ENCODE measurements at places on chromosomes 2 and 18.

DNA sequence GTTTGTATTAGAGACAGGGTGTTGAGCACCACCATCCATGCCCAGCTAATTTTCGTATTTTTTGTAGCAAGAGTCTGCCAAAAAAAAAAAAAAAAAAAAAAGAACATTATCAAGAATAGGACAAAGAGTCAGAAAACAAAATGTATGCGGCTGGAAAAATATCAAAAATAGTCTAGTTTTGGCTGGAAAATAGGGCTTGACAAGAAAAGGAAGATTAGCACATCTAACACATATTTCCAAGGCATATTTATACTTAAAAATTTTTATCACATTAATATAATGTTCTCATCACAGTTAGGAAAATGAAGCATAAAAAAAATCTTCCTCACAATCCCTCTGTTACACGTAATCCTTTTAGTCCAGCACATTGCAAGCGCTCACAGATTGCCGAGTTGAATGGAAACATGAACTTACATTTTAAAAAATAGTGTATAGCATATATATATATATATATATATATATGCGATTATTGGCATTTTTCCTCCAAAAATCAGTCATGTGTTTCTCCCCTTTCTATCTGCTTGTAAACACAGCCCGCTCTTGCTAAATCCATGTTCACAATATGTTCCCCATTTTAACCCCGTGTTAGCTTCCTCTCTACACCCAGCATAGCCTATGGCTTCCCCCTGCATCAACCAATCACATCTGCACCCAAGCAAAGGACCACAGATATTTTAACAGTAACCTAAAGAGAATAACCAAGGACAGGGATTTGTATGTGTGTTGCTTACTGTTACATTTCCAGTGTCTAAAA lies 183.0 kb downstream of the AFF3 start:
- no peak for DNase-seq

GRCh38 chr18:2535419-2535910 lies 35.8 kb downstream of the METTL4 start:
- no peak for DNase-seq

GRCh38 chr2:241203218-241204009 lies 14.9 kb downstream of the ANO7 start:
- DNase-seq: no peak

- no peak for DNase-seq
Measured at GRCh38 chr2:215019521-215020145, 118.8 kb downstream of the ABCA12 start.

- DNase-seq: peak; percentile 57
Measured at GRCh38 chr2:105449076-105449475, 50.2 kb upstream of the FHL2 start.

- DNase-seq: no peak
Measured at GRCh38 chr18:22829781-22830180, 103.3 kb upstream of the RBBP8 start.

- no peak for DNase-seq
Measured at GRCh38 chr2:143528021-143528420, 398.8 kb downstream of the ARHGAP15 start.

DNA sequence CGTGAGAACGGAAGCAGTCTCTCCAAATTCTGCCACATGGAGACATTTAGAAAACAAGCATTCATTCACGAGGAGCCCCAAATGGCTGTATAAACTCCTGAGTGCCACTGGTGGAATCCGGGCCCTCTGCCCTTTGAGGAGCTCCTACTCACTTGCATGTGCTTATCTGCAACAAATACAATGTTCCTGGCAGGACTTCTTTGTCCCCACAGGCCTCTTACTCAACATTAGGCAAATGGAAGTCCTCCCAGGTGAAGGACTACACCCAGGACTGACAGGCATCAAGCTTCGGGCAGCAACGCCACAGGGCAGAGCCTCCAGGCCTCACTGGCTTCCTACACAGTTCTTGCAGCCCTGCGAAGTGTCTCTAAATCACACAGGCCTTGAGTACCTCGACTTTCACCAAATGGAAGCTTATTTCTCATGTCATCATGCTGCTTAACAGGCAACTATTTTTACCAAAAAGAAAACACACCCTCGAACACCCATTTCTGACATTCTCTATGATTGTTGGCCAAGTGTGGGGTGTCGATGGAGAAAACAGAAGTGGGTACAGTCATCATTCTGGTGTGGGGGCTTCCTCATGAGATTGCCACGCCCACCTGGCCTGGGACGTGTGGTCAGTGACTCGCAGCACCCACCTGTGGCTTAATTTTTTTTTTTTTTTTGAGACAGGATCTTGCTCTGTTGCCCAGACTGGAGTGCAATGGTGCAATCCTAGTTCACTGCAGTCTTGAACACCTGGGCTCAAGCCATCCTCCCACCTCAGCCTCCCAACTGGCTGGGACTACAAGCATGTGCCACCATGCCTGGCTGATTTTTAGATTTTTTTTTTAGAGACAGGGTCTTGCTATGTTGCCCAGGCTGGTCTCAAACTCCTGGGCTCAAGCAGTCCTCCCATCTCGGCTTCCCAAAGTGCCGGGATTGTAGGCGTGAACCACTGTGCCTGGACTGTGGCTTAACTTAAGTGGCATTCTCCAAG lies 186.8 kb upstream of the GLI2 start:
- DNase-seq: no peak

DNA sequence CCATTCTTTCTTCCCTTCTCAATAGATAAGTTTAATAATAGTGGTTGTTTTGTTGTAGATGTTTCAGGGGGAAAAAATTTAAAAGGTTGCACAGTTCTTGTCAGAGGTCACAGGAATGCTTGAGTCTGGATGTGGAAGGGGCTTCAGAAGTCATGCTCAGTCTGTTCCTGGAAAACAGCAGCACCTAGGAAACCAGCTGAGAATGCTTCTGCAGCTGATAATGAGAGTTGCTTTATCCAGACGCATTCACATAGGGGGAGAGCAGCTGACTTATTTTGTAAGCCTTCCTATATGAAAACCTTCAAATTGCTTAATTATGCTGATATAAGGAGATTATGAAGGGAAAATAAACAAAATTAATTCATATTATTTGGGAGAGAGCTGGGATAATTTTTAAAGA lies 235.5 kb downstream of the GULP1 start:
- no peak for DNase-seq

DNA sequence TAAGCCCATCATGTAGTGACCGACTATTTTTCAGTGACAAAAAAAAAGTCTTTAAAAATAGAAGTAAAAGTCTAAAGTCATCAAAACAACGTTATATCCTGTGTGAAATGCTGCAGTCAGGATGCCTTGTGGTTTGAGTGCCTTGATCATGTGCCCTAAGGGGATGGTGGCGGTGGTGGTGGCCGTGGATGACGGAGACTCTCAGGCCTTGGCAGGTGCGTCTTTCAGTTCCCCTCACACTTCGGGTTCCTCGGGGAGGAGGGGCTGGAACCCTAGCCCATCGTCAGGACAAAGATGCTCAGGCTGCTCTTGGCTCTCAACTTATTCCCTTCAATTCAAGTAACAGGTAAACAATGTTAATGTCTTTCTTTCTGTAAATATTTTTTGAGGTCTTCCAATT lies at the start of gene CD28:
CD28 (plus strand) TSS at position 237 of the 400 bp plus-strand sequence; CDS start at position 295, 58 bp downstream.
- no peak for DNase-seq

GRCh38 chr2:25035537-25036220 lies 6.2 kb upstream of the EFR3B start:
- no peak for DNase-seq

DNA sequence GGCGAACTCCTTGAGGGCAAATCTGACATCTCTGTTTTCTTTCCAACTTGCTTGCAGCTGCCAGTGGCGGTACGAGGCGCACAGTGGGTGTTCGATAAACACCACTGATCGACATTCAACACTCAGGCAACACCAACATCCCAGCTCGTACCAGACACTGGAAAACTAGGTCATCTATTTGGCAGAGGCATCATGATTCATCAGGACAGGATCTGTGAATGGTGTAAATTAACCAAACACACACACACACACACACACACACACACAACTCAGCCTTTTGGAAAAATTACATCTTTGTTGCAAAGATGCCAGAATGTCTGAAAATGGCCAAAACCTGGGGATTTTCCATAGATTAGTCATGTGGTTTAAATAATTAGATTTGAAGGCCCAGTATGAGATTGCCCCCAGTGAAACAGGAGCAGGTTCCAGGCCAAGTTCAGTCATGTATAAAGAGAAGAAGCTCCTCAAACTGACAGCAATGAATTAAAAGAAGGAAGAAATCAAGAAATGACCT lies 150.5 kb upstream of the NCKAP5 start:
- no peak for DNase-seq

- DNase-seq: peak; percentile 87
Measured at GRCh38 chr2:77007686-77008085, 514.5 kb downstream of the LRRTM4 start.

GRCh38 chr2:14385043-14385442 lies 247.5 kb upstream of the LRATD1 start:
- no peak for DNase-seq

- no peak for DNase-seq
Measured at GRCh38 chr18:55584201-55584600, 3.8 kb downstream of the TCF4 start.

GRCh38 chr2:25936889-25937545 lies 45.3 kb downstream of the KIF3C start:
- DNase-seq: no peak

DNA sequence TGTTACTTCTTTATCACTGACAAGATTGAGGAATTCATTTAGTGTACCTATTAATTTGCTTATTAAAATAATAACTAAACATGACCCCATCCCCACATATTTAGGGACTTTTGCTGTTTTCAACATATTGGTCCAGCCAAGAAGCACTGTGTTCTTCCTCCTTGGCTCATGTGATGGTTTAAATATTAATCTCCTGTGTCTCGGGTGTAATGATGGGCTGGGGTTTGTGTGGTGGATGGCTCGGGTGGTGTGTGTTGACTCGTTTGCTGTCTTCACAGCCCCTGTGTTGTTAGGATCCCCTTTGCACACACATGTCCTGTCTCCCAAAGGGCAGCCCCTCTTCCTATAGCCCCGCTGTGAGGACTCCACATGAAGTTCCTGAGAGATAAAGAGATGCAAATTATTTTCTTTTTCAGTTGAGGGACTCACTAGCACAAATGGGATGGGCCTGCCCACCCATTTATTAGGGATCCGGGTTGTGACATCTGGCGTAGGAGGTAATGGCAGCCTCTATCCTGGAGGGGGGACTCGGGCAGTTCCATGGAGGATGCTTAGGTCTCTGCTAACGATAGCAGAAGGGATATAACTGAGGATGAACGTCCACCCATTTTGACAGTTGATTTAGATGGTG lies 53.4 kb downstream of the FHOD3 start:
- no peak for DNase-seq

DNA sequence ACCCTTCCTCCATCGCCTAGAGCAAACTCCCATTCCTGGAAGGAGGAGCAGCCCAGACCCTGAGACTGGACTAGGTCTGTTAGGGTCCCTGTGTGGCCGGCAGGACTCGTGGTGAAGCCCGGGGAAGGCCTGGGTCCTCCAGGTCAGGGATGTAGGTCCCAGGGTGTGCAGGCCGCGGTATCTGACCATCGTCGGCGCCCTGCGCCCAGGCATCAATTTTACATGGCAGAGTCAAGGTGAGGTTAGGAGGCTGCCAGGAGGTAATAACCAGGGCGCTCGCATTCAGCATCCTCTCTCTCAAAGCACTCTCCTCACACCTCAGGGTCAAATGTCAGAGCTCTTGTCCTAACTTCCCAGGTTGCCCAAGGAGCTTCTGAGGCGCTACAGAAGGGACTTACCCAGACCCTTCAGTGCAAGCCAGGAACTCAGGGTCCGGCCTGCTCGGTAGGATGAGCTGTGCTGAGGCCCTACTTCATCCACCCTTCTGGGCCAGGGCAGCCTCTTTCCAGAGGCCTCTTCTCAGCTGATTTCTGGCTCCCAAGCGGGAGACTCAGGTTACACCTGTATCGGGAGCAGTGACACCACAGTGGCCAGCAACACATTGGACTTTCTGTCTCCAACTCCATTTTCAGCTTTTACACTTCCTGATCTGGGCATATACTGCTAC lies 628 bp downstream of the SH2D6 start:
- no peak for DNase-seq

GRCh38 chr2:186940463-186940862 lies 91.5 kb upstream of the ZSWIM2 start:
- no peak for DNase-seq

- no peak for DNase-seq
Measured at GRCh38 chr2:85723707-85724360, 29.7 kb downstream of the GNLY start.

GRCh38 chr18:77765468-77765867 lies 515.8 kb downstream of the GALR1 start:
- DNase-seq: peak; percentile 81

DNA sequence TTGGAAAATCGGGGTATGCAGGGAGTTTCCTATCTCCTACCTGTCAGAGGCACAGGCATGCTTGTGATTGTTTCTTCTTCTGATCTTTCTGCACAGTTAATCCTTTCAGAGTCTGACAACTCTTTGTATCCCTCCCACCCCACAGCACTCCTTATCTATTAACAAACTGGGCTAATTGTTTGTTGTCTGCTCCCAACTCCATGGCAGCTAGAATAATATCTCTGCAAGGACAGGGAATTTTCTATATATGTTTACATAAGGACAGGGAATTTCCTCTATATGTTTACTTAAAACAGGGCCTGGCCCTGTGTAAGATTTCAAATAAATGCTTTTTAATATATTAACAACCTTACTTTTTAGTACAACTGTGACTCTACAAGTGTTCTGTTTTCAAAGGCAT lies 36.0 kb upstream of the VRK2 start:
- no peak for DNase-seq

- no peak for DNase-seq
Measured at GRCh38 chr2:226308986-226309385, 490.6 kb downstream of the IRS1 start.

- no peak for DNase-seq
Measured at GRCh38 chr2:46977280-46977665, 61.7 kb upstream of the MCFD2 start.

DNA sequence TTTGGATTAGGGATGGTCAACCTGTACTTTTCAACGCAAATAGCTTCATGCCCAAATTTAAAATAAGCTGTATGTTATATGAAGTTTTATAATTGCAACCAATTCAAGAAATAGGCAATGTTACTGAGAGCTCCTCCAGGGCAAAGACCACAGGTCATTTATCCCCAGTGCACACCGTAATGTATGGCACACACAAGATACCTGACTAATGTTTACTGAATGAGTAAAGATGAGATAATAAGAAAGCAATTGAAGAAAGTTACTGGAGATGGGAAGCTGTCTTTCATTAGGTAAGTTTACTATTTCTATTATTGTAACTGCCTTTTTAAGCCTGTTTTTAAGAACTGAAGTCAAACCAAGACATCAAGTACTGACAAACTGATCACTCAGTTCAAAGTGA lies 184.5 kb upstream of the VRK2 start:
- DNase-seq: no peak

DNA sequence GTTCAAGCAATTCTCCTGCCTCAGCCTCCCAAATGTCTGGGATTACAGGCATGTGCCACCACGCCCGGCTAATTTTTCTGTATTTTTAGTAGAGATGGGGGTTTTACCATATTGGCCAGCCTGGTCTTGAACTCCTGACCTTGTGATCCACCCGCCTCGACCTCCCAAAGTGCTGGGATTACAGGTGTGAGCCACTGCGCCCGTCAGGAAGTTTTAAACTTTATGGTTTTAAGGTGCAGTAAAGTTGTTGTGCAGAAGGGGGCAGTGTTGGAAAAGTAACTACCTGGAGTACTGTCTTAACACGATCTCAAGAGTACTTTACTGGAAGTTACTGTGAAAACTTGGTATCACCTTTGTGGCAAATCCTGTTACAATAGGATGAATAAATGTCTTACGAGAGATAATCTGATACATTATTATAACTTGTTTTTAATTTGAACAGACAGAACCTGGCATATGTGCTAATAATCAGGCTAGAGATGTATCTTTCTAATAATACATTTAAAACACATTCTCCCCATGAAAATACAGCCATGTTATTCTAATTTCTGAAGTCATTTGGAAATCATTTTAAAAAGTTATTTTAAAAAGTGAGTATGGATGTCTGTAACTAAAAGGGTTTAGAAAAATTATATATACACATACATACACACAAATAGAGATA lies 10.8 kb downstream of the SPDYA start:
- peak; percentile 57 for DNase-seq
